ENCODE measurements at places on chromosomes 11 and 22.

- no peak for DNase-seq
Measured at GRCh38 chr11:66887526-66887925, 30.7 kb downstream of the LRFN4 start.

DNA sequence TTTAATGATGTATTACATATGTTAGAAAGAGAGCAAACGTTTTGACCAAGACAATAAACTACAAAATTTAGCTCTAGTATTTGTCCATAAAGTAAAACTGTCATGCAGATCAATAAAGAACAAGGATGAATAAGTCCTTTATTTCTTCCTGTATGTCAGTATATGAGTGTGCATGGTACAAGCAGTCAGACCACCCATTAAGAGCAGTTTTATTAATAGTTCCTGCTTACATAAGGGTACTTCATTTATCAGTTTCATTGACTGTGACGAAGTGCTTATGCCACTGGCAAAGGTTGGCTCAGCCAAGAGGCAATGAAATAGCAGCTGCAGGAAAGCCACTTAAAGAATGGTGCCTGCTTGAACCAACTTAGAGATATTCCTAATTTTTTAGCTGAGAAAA is 913.0 kb upstream of the CNTN5 start:
- peak; percentile 20 for DNase-seq

DNA sequence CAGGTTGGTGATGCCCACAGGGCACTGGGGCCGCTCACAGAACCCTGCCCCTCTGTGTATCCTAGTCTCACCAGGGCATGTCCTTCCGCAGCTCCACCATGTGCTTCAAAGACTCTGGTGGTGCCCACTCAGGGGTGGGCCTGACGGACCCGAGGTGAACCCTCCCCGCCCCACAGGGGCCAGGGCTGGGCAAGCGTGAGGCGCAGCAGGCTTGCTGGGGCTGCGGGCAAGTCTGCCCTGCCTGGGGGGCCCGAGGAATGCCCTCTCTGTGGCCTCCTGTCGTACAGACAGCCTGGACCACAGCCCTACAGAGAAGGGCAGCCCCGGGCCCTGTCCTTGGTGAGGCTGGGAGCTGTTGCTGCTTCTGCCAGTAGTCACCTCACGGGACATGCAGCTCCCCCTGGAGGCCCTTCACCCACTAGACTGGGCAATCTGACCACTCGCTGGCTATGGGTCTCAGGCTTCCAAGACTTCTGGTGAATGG is 40.2 kb downstream of the TBX1 start:
- DNase-seq = no peak

- DNase-seq = no peak
Measured at GRCh38 chr22:46262449-46263215, 511 bp downstream of the PKDREJ start.

DNA sequence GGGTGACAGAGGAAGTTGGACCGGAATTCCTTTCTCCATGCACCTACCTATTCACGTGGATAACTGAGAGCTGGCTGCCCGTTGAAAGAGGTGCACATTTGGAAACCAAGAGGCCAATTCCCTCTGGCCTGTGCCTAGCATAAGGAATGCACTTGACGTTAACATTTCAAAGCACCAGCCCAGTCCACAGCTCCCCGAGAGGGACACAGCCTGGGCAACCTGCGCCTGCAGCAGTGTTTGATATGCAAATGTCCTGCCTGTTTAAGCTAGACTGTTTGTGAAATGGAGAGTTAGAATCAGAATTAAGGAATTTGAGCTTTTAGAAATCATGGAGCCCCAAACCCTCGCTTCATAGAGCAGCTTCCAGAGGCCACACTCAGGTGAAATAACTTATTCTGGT is 126.1 kb downstream of the DSCAML1 start:
- DNase-seq = no peak

DNA sequence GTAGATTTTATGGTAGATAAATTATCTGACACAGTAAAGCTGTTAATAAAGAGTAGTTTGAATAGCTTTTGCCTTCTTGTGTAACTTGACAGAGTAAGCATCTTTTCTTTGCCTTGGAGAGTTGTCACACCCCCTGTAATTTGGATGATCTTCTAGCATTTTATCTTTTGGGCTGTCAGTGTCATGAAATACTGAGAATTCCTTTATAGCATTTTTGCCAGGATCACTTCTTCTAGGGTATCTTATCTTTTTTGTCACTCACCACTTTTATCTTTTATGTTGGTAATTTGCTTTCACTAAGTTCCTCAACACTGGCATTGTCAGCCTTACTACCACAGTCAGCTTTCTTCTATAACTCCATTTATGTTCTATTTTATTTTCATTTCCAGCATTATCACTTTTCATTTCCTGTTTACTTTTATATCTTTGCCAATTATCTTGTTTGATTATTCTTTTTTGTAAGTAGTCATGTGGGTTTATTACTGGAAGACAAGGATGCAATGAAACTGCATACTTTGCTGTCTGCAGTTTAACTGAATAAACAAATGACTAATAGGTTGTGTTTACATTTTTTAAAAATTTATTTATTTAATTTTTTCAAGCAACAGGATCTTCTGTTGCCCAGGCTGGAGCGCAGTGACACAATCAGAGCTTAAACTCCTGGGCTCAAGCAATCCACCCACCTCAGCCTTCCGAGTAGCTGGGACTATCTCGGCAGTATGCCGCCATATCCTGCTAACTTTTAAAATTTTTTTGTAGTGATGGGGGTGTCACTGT is 28.1 kb upstream of the ACAT1 start:
- no peak for DNase-seq

GRCh38 chr22:20225693-20225966 is 42.5 kb downstream of the RTN4R start:
- DNase-seq = no peak

GRCh38 chr11:69024509-69024908 is 11.5 kb upstream of the MRGPRF start:
- DNase-seq = no peak

GRCh38 chr11:60872961-60873524 is 5.7 kb downstream of the ZP1 start:
- DNase-seq = no peak

Data from NCI-H2171 treated with DMSO at 0.1 percent for 48 hours (cell line).